ENCODE measurements at places on chromosomes 16 and 17. TPM values are rescaled to one million over a fixed set of nuclear protein-coding genes. Genes with fewer than 3 reads are reported as not detected.

DNA sequence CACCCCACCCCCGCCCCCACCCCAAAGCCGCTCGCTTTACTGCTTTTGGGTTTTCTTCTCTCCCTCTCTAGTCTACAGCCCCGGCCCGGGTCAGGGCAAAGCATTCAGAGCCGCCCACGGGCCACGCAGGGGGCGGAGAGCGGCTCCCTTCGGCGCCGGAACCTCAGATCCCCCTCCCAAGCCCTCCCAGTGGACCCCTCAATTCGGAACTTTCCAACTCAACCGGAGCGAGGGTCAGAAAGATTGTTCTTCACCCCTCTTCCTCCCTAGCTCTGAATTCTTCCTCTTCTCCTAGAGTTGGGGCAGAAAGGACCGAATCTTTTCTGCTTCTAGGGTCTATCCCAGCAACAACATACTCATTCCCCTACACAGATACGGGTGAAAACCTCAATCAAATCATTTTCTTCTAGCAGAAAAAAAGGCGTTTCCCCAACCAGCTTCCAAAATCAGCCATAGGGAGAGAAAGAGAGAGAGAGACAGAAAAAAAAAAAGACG lies 1.0 kb downstream of the HOXB2 start:
- DNase-seq: no peak

- DNase-seq: no peak
Measured at GRCh38 chr16:5381481-5381880, 283.9 kb upstream of the EEF2KMT start.

DNA sequence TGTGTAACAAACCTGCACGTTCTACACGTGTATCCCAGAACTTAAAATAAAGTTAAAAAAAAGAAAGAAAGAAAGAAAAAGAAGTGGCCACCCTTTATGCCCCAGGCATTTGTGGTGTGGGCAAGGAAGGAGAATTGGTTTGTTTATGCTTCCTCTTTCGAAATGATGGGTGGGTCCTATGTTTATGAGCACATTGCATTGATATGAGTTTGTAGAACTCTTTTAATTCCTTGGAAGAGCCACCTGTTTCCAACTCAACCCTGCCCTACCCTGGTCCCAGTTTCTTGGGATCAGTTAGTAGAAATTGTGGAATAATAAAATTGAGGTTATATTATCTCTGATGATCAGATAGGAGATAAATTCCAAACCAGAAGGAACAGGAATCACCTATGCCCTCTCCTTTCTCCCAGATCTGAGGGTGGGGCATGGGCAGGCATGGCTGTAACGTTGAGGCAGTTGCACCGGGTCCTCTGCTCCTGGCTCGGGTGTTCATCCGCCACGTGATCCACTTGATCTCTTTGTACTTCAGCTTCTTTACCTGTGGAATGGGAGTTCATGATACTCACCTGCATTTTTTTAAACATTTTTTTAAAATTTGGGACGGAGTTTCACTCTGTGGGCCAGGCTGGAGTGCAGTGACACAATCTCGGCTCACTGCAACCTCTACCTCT lies 15.9 kb downstream of the CHAD start:
- no peak for DNase-seq

- peak; percentile 69 for DNase-seq
Measured at GRCh38 chr16:49484451-49484849, 110.8 kb downstream of the C16orf78 start.

- no peak for DNase-seq
Measured at GRCh38 chr16:71258372-71258771, 27.9 kb upstream of the HYDIN start.

DNA sequence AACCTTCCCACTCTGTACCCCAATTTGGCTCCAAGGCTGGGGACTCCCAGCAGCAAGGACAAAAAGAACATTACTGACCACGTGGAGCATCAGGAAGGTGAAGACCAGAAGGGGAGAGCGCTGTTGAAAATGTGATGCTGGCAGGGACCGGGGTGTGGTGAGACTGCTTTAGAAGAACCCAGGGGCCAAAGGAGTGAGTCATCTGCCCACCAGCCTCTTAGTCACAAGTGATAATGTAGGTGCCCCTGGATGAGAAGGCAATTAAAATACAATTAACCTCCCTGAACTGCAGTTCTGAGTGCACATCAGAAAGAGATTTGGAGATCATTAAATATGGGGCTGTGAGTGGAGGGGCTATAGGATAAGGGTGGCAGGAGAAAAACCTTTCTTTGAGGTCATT lies 366.6 kb upstream of the CCL2 start:
- DNase-seq: no peak

GRCh38 chr17:51580869-51581268 lies 320.5 kb downstream of the UTP18 start:
- no peak for DNase-seq

DNA sequence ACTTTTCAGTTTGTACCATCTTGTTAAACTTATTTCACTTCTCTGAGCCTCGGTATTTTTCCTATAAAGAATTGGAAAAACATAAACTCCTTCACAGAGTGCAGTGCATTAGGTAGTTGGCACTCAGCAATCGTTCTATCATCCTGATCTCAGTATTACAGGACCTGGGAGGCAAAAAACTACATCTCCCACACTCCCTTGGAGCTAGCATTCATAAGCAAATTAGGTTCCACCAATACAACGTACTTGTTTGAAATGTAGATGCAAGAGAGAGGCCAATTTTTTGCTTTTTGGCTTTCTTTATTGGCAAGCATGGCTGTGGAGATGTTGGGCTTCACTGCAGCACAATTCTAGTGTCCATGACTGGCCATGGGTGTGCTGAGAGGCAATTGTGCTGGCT lies 285.2 kb downstream of the CA10 start:
- DNase-seq: no peak

DNA sequence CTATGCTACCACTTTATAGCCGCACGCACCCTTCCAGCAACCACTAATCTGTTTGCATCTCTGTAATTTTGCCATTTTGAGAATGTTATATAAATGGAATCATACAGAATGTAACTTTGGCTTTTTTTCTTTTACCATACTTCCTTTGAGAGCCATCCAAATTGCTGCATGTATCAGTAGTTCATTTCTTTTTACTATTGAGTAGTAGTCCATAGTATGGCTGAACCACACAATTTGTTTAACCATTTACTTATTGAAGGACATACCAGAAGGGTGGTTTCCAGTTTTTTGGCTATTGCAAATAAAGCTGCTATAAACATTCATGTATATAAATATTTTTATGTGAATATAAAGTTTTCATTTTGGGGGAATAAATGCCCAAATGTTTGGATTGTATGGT lies 8.8 kb downstream of the TENT4B start:
- DNase-seq: no peak

- peak; percentile 87 for DNase-seq
Measured at GRCh38 chr17:79836972-79837887, 2.0 kb downstream of the CBX4 start.

DNA sequence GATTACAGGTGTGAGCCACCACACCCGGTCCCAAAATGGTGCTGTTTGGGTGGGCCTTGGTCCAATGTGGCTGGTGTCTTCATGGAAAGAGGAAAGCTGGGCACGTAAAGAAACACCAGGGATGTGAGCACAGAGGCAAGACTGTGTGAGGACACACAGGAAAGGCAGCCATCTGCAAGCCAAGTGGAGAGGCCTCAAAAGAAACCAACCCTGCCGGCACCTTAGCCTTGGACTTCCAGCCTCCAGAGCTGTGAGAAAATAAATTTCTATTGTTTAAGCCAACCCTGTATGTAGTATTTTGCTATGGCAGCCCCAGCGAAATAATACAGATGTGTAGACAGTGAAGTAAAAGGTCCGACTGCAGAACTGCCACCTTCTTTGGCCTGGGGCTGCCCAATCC lies 68.7 kb downstream of the SLC39A11 start:
- DNase-seq: no peak

DNA sequence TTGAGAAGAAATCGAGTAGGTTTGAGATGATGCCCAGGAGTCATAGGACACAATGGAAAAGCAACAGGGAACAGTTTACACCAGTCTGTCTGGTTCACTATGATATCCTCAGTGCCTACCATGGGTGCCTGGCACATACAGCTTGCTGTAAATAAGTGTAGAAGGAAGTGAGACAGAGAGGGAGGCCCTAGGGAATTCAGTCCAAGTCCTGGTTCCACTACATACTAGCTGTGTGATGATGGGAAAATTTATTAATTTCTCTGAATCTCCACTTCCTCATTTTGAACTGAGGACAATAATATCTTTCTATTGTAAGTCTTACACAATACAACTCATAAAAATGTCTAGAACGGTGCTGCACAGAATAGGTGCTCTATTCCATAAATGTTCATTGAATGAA lies 53.3 kb upstream of the LYRM9 start:
- DNase-seq: no peak

GRCh38 chr17:80956321-80957190 lies 35.1 kb upstream of the CHMP6 start:
- DNase-seq: no peak

DNA sequence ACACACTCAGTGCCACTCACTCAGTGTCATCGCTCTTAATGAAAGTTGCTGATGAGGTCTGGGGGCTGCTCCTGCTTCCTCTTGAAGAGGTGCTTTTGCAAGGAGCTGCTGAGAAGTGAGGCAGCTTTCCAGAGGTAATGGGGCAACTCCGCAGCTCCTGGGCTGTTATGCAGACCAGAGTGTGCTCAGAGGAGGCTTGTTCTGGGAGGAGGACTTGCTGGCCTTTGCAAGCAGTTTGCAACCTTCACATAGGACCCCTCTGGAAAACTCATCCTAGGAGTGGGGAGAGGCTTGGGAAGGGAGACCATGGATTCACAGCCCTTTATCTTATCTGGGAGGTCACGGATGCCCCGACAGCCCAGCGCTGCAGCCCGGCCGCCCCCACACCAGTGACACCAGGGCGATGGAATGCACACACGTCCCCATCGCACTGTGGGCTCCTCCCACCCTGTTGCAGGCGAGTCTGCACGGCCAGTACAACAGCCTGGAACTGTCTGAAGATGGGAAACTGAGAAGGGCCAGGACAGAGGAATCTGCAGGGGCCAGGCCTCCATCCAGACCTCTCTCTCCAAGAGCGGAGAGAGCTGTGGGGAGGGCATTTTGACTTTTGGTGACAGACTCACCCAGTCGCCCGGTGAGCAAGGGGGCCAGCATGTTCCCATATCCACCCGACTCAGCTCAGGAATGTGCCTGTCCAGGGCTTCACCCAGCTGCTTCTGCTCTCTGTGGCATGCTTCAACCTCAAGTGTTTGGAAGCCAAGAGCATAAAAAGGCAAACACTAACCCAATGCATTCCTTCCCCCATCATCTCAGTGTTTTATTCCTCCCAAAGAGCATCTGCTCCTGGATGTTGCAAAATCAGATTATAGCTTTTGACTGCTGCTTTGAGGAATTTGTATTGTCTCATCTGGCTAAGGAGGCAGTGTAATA lies 78.6 kb upstream of the ZNF469 start:
- DNase-seq: no peak

- DNase-seq: no peak
Measured at GRCh38 chr17:50386510-50386909, 10.8 kb downstream of the LRRC59 start.

DNA sequence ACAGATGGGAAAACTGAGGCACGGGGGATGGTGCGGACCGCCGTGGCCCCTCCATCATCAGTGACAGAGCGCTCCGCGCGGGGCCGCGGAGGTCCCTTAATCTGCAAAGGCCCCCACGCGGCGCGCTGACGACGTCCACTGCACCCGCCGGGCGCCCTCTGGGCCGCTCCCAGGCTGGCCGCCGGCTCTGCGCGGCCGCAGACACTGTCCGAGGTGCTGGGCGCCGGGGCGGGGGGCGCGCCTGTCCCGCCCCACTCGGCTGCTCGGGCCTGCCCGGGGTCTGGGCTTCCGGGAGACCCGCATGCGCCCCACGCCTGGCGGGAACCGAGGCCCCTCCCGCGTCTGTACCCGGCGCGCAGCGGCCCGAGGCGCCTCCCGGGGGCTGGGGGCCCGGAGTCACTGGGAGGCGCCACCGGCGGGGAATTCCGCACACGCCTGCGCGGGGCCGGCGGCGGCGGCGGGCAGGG lies 550 bp upstream of the RNF213 start:
- DNase-seq: peak; percentile 61

DNA sequence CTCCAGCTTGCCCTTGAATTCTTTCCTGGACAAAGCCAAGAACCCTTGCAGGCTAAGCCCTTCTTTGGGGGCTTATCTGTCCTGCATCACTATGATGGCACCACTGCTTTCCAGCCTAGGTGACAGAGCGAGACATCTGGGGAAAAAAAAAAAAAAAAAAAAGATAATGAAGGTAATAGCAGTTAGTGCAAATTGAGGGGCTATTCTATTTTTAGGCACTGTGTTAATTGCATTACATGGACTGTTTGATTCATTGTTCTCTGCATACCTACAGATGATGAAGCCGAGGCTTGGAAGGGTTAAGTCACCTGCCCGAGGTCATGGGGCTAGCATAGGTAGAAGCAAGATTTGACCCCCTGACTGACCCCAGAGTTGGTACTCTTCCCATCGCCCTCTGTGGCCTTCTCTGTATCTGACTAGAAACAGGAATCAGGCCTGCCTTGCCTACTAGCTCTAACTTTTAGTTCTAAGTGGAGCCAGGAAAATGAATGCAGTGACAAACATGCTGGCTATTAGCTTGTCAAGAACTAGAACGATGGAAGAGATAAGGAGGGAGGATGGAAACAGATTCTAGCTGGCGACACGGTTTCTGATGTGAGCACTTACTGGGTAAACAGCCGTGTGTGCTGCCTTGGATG lies 312.1 kb downstream of the SNX29 start:
- no peak for DNase-seq

GRCh38 chr17:8872036-8872704 lies 4.7 kb upstream of the PIK3R6 start:
- no peak for DNase-seq

DNA sequence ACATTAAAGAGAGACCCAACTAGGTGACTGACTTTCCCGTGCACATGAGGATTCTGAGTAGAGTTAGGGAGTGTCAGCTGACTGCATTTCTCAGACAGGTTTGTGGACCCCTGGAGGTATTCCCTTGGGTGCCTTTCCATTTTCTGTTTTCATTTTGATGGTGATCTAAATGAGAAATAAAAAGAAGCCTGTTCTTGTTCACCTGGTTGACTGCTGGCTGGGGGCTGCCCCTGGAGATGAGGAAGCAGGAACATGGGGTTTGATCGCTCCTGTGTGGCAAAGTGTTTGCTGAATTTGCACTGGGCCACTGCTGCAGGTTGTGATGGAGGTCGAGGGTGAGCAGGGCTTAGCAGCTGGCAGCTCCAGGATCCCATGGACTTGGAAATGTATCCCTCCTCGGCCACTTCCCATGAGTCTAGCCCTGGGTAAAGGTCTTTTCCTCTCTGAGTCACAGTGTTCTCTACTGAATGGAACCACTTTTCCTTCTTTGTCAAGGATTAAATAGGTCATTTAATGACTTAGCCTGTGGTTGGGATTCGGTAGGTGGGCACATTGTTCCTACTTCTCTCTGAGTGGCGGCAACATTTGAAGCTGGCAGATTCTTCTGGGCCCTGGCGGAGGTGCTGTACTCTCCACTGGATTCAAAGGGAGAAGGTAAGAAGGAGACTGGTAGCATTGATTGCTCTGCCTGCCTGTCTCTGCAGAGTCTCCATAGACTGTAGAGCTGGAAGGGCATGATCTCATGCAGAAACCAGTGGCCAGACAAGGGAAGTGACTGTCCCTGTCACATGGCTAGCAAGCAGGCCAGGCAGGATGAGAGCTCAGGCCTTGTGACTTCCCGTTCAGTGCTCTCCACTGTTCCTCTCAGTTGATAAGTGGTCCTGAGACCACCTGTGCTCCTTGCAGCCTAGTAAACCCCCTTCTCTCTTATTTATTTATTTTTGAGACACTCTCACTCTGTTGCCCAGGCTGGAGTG lies 17.9 kb downstream of the SNX29 start:
- DNase-seq: no peak

- DNase-seq: no peak
Measured at GRCh38 chr17:81092518-81093095, 57.7 kb downstream of the BAIAP2 start.

CCL4 gene
- 6.9 TPM for polyA plus RNA-seq

HEATR9 gene
- polyA plus RNA-seq: 0.03 TPM

GNG13 gene
- polyA plus RNA-seq: 0.81 TPM

ABCA8 gene
- polyA plus RNA-seq: 16.8 TPM

All from large intestine (tissue), 12 donors.